ENCODE measurements at places on chromosomes 7 and 10.

- no peak for DNase-seq
These were observed 108.1 kb upstream of the INSIG1 start for GRCh38 chr7:155189590-155189989.

DNA sequence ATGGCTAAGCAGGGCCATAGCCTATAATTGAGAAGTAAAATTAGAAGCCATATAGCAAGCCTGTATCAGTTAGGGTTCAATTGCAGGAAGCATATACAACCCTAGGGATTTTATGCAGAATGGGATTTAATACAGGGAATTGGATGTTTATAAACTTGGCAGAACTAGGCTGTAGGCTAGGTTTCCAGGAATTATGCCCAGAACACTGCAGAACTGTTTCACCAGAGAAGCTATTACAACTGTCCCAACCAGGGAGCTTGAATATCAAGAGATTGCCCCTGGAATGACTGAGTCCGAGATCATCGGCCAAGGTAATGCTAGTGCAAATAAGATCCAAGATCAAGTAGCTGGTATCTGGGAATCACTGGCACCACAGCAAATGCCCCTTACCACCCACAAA lies 64.0 kb downstream of the PRR15 start:
- no peak for DNase-seq

DNA sequence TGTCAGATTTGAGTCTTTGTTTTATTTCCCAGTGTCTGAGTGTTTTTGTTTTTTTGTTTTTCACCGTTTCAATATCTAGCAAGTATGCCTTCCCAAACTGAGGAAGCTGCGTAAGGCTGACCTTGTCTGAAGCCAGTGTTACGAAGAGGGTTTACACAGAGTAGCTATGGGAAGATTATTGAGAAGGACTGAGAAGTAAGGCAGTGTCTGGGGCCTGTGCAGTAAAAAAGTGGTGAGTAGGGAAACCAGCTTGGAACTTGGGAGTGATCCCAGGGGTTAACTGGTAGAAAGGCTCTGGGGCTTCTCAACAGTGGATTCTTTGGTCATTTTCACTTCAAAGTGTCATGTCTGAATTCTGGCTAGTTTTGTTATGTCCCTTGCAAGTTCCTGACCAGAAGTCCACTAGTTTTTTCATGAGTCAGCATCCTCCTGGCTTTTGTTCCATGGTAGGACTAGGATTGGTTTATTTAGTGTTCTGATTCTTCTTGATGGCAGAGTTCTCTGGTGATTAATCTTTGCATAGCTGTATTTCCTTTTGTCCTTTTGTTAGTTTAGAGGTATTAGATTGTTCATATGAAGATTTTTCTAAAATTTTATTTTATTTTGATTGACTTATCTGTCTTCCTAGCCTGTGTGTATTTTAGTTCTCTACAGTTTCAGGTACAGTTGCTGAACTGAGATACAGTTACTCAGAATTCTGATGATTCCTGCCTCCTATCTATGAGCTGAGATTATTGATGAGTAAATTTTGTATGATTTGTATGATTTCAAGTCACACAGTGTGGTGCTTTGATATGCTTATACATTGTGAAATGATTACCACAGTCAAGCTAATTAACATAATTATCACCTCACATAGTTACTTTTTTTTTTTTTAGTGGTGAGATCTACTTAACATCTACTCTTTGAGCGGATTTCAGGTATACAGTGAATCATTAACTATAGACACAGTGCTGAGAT lies 19.0 kb downstream of the GARS1 start:
- no peak for DNase-seq

DNA sequence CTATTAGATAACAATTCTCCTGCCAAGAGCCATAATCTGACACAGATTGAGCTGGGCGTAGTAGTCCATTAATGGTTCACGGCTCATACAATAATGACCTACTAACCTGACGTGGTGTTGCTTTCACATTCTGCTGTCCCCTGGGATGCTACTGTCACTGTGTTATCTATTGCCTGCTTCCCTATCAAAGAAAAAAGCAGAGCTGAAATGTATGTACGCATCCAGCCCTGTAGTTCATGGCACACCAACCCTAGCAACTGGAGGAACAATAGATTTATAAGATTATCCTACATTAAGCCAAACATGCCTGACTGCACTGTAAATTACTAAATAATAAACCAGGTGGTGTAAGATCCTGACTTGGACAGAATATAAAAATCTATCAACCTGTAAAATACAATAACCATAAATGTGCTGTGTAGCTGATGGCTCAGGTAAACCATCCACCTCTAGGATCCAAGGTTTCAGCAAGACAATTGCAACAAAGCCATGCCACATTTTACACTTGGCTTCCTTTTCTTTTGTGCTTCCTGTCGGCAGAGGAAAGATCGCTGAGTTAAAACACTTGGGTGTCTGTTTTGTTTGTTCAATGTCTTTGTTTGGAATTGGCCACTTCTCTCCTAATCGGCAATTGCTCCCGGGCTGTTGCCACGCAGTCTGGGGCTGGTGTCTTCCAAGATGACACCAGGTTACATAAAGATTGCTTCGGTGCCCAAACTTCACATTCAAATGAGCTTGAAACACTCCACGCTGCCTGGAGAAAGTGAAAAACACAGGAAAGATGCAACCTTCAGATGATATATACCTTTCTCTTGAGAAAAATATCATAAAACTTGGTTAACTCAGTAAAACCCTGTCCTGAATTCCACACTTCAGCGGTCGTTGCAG lies 143.9 kb upstream of the MGMT start:
- no peak for DNase-seq

DNA sequence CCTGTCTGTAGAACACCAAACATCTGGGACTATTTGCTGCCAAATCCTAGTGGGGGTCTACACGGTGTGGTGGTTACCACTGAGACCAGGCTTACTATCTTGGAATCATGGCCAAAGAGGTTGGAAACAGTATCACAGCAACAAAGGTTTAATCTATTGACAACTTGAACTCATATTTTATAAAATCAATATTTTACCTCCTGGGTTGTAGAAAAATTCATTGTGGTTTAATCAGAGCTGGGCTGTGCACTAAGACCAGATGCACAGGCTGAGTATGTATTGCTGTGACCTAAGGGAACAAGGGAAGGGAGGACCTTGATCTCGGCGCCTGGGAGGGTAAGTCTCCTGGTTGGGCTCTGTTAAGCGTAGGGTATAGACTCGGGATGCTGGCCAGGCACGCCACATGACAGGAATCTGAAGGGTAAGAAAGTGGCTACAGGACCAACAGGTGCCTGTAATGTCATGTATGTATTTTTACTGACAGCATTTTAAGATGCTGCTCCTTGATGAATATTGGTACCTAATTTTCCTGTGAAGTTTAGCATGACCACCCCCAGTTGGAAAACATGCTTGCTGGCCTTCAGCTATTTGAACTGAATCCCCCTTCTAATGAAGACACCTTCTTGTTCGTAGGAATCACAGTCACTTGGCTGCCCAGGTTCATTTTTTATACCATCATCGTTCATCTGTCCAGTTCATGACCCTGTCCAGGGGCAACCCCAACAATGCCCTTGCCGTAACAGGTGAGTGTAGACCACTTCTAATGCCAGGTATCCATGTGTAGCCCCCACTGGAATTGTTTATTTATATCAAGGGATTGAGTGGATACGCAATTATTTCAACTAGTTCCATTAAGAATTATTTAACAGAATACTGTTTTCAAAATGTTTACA lies 79.5 kb downstream of the EZH2 start:
- DNase-seq, result no peak

DNA sequence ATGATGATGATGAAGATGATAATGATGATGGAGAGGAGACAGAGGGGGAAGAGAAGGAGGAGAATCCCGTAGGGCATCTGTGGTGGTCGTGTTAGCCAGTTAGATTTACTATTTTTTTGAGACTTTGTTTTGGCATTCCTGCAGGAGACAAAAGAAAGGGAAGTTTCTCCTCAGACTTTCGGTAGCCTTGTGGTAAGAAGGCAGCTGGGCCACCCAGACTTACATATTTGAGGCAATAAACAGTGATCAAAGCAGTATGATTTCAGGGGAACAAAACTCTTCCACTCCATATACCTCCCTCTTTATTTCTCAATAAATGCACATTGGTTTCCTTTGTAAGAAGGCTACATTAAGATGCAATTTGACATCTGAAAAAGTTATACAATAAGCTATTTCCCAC lies 32.4 kb upstream of the BICC1 start:
- no peak for DNase-seq

- DNase-seq, result no peak
These were observed 16.5 kb upstream of the ARL4A start for GRCh38 chr7:12670743-12671520.

DNA sequence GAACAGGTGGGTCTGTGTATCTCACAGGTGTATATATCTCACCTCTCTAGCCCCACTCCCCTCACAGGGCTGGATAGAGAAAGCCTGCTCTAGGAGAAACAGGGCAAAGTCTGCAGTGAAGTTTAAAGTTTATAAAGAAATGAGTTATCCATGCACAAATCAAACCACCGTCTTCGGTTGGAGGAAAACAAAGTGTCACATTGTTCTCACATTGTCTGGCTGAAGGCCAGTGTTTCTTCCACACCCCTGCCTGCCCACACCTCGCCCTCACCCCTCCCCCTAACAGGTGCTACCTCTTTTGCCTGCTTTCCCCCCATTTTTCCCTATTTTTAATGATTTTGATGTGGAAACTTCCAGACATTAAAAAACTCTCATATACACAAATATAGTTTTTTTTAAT lies 25.8 kb downstream of the AQP1 start:
- no peak for DNase-seq

GRCh38 chr7:156305351-156305750 lies 335.2 kb upstream of the RNF32 start:
- no peak for DNase-seq

- DNase-seq, result no peak
These were observed 166.6 kb downstream of the ARHGAP21 start for GRCh38 chr10:24556750-24557742.

GRCh38 chr7:97971990-97972943 lies 17.7 kb downstream of the OCM2 start:
- peak; percentile 20 for DNase-seq

GRCh38 chr10:124092860-124093773 lies at the start of gene CHST15:
Gene CHST15 (minus strand): TSS chr10:124093598. CDS start chr10:124046212, 47,386 bp downstream.
- peak; percentile 79 for DNase-seq

DNA sequence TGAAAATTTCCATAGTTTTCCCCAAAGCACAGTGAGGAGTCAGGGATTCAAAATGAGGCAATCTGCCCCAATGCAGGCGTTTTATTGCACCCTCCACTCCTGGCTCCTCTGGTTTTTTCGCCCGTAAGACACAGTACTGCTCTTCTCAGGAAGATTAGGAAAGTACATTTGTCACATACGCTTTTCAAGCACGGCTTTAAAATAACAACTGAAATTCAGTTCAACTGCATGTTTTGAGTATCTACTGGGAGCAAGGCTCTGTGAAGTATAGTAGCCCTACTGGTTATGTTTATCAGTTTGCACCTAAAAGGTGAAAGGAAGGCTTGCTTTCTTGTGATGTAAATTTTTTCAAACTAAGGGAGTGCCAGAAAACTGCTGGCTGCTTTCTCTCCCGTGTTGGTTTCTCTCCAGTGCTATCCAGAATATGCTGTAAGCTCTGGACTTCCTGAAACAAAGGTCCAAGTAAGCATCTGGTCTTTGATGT lies 1.9 kb upstream of the SGMS1 start:
- DNase-seq, result no peak

DNA sequence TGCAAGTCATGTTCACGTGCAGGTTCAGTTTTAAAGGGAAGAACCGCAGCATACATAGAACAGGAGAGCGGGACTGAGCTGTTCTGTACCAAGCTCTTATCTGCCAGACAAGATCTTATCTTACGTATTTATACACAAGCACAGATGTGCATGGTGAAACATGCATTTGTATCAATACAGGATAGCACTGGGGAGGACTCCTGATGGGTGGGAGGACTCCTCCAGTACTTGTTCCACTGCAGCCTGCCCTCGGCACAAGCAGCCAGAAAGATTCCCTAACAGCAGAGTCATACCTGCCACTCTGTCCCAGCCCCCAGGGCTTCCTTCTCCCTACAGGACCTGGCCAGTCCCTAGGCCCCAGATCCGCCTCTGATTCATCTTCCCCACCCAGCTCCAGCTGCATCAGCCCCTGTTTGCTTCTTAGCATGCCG lies 13.2 kb upstream of the PRKCQ start:
- peak; percentile 26 for DNase-seq

- no peak for DNase-seq
These were observed 152.3 kb downstream of the EGFR start for GRCh38 chr7:55171157-55171556.

- DNase-seq, result no peak
These were observed 526.6 kb downstream of the SORCS1 start for GRCh38 chr10:106637873-106638272.

DNA sequence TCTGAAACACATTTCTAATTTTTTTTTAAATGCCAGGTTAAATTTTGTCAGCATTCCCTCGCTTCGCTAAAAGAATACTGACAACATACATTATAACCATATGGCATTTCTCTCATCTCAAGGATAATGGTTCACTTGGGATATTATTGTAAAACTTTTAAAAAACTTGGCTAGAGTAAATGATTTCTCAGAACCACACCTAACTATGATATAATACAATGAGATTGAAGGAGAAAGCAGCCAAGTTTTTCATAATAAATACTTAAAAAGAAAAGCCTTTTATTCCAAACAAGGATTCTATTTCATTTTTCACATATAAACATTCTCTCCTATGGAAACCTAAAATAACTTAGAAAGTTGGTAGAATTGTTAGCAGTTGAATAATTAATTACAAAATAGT lies 413.9 kb downstream of the HGF start:
- DNase-seq, result no peak

GRCh38 chr10:131184503-131184902 lies 127.0 kb downstream of the TCERG1L start:
- DNase-seq, result no peak

DNA sequence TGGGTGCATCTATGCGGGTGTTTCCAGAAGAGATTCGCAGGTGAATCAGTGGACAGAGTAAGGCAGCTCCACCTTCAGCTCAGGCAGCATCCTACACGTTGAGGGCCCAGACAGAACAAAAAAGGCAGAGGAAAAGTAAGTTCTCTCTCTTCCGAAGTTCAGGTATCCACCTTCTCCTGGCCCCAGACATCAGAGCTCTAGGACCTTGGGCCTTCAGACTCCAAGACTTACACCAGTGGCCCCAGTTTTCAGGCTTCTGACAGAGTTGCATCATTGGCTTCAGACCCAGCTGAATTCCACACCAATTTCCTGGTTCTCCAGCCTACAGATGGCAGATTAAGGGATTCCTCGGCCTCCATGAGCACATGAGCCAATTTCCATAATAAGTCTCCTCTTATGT lies 102.2 kb upstream of the GPR26 start:
- DNase-seq, result no peak

DNA sequence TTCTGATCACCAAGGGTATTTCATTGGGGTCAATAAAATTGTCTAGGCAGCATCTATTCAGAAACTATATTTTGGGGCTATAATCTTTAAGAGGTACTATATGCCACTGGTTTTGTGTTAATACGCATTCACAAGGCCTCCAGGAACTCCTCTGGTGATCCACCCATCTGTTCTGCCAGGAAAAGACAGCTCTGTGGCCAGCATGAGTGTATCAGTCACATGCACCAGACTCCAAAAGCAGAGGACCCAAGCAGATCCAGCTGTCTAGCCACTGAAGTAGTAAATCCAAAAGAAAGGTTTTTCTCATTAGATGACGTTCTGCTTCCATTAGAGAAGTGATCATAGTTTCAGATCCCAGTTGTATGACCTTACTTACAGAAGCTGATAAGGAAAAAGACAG lies 199.6 kb upstream of the CELF2 start:
- no peak for DNase-seq
